ENCODE measurements at places on chromosomes 6 and 20.

DNA sequence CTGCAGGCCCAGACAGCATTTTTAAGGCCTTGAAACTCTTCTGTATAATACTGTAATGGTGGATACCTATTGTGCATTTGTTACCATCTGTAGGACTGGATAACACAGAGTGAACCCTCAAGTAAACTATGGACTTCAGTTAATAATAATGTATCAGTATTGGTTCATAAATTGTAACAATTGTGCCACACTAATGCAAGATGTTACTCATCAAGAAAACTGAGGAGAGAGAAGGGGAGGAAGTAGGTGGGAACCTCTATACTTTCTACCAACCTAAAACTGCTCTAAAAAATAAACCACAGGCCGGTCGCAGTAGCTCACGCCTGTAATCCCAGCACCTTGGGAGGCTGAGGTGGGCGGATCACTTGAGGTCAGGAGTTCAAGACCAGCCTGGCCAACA, 10.8 kb downstream of the MAPK13 start:
- no peak for DNase-seq

GRCh38 chr6:33705955-33706725, 5.4 kb downstream of the UQCC2 start:
- DNase-seq, result no peak

GRCh38 chr6:107786179-107786578, 37.9 kb downstream of the SCML4 start:
- DNase-seq, result no peak

DNA sequence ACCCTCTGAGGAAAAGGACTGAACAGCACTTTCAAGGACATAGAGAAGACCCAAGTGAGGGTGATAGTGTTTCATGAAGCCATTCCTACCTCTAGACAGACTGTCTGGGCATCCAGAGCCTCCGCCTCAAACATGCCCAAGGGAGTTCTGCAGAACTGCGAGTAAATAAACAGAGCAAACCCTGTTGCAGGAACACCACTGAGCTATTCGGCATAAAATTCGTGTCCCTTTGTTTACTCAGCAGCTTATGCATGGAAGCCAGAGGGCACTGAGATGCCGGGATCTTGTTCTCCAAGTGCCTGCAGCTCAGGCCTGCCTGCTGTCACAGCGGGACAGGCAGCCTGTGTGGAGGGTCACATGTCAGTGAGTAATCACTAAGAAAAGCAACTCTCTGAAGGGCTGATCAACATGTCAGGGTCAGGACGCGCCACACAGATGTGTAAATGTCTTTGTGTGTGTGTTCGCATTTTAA, 164.9 kb upstream of the HEY2 start:
- no peak for DNase-seq

DNA sequence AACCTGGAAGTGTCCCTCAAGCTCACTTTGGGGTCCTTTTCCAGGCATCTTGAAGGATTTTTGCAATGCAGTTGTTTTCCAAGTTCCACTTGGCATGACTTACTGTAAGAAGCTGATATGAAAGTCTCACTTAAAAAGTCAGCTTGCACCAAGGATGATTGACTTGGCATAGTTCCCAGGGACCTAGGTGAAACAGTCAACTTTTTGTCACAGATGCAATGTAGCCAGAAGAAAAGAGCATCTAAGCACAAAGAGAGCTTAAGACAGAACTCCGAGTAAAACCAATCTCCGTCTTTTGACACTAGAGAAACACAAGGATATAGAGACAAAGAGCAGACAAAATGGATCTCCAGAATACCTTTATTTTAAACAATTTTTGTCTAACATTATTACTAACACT, 2.6 kb upstream of the ZSCAN12 start:
- DNase-seq, result no peak

DNA sequence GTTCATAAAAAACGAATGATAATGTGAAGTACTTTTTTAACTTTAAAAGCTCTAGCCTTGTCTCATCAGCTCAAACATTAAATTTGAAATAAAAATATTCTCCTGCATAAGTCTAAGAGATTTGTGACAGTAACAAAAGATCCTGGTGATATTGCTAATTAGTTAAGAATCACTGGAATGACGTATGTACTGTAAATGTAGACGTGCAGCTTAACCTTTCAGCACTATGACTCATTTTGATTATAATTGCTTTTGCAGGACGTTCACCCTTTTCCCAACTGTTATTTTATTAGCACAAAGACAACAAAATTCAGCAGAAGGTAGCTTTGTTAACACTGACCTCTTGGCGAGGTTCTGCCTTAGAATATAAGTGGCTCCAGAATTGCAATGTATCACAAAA, 68.6 kb downstream of the TENT5A start:
- DNase-seq, result no peak

GRCh38 chr6:90914312-90914711, 327.4 kb upstream of the MAP3K7 start:
- no peak for DNase-seq

Measured in AG09309 (cell line).